Daoy (cell line): ENCODE measurements at places on chromosomes 6 and 20. TPM values are rescaled to one million over a fixed set of nuclear protein-coding genes. Genes with fewer than 3 reads are reported as not detected.

DNA sequence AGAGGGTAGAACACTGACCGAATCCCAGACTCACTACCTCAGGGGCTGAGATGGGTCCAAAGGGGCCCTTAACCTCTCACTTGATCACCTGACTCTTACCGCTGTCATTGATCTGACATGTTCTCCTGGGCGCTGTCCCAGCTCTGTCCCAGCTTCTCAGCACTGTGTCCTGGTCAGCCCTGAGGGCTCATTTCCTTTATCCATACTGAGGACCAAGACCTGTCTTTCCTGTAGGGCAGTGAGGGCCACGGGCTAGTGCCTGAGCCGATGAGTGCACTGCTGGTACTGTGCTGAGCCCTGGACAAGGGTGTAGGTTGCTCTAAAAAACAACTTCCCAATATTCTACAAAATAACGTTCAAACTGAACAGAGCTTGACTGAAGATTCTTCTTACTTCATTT lies 131.5 kb downstream of the MTHFD1L start:
- DNase-seq: no peak

DNA sequence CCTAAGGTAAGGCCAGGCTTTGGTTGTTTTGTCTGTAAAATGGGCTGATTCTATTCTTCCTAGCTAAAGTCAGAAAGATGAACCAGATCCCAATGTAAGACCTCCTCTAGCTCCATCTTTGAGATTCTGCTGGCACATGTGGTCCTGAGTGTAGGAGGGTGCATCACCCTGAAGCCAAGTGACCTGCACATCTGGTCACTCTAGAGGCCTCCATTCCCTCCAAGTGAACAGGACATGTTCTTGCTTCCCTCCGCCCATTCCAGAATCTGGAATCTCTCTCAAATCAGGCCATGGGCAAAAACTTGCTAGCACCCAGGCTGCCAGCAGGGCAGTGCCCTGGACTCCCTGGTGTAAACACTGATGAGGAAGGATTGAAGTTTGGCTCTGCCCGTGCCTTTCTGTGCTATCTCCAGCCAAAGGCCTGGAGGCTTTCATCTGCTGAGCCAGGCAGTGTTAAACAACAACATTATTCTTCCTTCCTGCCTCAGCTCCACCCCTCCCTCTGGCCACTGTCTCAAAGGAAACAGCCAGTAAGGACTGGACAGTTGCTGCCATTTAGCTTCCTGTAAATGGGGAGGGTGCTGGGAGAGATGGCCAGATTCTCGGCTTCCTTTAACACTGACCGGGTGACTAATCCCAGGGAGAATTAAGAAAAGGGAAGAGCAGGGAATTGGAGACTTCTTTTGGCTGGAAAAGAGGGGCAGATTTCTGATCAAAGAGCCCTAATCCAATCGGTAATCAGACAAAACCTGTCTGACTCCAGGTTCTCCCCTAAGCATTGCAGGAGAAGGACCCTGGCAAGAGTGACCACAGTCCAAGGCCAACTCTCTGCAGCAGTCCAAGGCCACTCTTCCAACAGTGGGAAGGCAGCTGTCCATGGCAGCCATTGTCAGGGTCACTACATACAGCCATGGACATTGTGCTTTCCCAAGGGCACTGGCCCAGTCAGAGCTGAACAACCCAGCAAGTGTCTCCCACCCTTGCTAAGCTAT lies 19.5 kb upstream of the ADGRF1 start:
- DNase-seq: no peak

Gene EPPIN
- not detected in 2 replicates for total RNA-seq

- DNase-seq: no peak
Observed at GRCh38 chr20:24870881-24871280, 78.2 kb upstream of the CST7 start.

Gene GPX5
- total RNA-seq: not detected in 2 replicates

GRCh38 chr6:128499079-128499731 lies 21.2 kb downstream of the PTPRK start:
- no peak for DNase-seq

GRCh38 chr6:46888578-46888977 lies 33.2 kb downstream of the ADGRF5 start:
- DNase-seq: peak; percentile 36

GRCh38 chr6:33848484-33848883 lies 44.7 kb upstream of the MLN start:
- no peak for DNase-seq

Gene FILIP1
- total RNA-seq: 0.40 TPM in 1 of 2 replicates, not detected in the other

Gene RRAGD
- total RNA-seq: 8.8 and 9.4 TPM in 2 replicates

- peak; percentile 33 for DNase-seq
Observed at GRCh38 chr6:148934539-148934938, 187.7 kb downstream of the UST start.

DNA sequence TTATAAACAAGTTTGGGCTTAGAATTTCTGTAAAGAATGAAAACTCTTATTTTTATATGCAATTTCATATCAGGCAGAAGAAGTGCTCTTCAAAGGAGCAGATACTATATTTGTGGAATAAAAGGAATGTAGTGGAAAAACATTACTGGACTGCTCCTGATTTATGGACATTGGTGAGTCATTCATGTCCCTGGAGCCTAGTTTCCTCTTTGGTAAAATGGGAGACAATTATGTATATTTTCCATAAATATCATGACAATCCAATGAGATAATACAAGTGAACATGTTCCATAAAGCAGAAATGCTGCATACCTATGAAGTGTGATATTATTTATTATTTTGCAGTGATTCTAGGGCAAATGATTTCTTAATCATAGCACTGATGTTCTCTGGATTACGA lies 445.8 kb upstream of the CITED2 start:
- DNase-seq: peak; percentile 53

Gene SIRPD
- total RNA-seq: not detected in 2 replicates

- no peak for DNase-seq
Observed at GRCh38 chr6:142816031-142816430, 128.9 kb downstream of the HIVEP2 start.

Gene DPPA5
- not detected in 2 replicates for total RNA-seq

DNA sequence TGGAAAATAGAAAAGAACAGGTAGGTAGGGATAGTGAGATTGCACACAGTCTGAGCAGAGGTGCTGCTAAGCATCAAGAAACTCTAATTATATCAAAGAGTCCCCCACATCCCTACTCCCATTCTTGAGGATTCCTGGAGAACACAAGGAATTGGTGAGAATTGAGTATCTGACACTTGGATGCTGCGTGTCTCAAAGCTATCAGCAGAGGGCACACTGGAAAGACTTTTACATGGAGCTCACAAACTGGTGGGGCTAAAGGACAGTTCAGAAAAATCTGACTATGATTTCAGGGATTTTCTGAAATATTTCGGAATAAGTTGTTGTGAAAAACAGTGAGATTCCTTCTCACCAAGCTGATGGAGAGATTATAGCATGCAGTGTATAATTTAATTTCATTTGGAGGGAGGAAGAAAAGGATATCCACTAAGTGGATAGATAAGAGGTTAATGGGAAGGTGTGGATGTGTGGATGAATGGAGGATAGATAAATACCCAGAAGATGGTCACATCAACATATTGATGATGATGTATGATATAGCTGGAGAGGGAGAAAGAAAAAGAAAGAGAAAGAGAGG lies 215.4 kb upstream of the DEFB112 start:
- DNase-seq: no peak

DNA sequence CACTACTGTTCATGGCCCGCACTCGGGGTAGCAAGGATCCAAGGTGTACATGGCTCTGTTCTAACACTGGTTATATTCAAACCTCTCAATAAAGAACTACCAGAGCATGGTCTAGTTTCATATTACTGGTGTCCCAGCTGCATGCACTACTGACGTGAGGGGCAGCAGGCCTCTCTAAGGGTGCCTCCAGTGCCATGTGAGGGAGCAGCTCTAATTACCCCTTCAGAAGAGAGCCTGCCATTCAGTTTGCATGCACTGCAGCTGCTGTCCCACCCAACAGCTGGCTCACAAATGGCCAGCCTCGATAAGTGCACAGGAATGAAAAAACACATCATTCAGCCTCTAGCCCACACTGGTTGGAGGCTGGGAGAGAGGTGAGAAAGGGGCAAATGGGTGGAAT lies 85.2 kb downstream of the SMLR1 start:
- DNase-seq: no peak

Gene ID1
- 327 and 411 TPM in 2 replicates for total RNA-seq

GRCh38 chr6:41088451-41088850 lies 15.7 kb downstream of the NFYA start:
- DNase-seq: no peak

DNA sequence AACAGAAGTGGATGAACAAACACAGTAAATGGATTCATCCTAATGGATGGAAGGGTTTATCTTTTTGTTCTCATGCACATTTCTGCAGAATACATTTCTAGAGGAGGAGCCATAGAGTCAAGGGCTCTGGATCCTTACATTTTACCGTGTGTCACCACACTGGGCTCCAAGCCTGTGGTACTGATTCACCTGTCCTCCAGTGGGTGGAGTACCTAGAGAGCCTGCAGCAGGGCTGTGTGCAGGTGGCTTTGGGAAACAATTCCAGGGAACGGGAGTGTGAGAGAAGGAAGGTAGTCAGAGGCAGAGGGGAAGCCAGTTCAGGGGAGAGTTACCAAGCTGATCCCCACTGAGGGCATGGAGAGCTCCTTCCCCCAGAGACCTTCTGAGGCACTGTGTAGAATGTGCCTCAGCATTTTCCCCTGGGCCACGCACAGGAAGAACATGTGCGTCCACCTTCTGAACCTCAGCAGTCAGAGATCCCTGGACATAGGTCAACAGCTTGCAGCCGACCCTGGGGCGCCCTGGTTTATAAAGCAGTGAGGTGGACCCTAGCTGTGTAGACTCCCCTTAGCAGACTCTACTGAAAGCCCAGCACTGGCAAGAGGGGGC lies 85.3 kb upstream of the SLC22A23 start:
- DNase-seq: no peak

- DNase-seq: no peak
Observed at GRCh38 chr6:53436526-53437303, 88.0 kb upstream of the ELOVL5 start.

Gene KCNB1
- under 0.01 TPM in 1 of 2 replicates, not detected in the other for total RNA-seq

Gene ULBP3
- total RNA-seq: 27.3 and 36.4 TPM in 2 replicates

- peak; percentile 67 for DNase-seq
Observed at GRCh38 chr6:31737315-31737990, 1.1 kb upstream of the CLIC1 start.

DNA sequence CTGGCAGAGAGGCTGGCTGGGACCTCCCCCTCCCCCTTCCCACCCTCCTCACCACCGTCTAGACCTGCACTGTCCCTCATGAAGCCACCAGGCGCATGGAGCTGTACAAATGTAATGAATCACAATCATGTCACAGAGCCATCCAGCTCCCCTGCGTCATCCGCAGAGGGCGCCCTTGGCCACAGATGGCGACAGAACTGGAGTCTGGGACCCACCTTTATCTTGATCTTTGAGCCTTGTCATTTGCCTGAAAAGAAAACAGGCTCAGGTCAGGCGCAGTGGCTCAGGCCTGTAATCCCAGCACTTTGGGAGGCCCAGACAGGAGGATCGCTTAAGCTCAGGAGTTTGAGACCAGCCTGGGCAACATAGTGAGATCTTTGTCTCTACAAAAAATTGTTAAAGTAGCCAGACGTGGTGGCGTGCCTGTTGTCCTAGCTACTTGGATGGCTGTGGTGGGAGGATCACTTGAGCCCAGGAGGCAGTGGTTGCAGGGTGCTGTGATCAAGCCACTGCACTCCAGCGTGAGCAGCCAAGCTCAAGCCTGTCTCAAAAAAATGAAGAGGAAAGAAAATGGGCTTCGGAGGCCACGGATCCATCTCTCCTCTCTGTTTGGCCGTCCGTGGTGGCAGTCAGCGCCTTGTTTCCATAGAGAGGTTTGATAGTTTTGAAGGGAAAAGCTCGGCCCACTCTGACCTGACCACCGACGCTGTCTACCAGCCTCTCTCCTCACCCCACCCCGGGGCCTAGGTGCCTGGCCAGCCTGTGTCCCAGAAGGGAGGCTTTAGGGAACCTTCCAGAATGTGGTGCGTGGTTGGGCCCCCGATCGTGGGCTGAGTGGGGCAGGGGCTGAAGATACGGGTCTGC lies 6.2 kb downstream of the COL9A3 start:
- DNase-seq: peak; percentile 75

DNA sequence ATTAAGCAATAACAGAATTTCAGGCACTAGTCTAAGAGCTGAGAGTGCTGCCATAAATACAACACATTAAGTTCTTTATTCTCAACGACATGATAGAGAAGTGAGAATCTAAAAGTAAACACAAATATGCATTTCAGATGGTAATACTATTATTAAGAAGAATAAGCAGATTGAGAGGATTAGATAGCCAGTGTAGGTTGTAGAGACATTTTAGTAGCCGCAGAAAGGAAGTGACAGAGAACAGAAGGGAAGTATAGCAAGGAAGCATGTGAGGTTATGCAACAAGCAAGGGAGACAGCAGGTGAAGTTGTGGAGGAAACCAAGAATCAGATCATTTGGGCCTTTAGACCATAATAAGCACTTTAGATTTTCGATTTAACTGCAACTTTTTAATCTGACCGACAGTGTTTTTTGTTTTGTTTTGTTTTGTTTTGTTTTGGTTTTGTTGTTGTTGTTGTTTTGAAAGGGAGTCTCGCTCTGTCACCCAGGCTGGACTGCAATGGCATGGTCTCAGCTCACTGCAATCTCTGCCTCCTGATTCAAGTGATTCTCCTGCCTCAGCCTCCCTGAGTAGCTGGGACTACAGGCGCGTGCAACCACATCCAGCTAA lies 737.0 kb upstream of the ADGRB3 start:
- no peak for DNase-seq

DNA sequence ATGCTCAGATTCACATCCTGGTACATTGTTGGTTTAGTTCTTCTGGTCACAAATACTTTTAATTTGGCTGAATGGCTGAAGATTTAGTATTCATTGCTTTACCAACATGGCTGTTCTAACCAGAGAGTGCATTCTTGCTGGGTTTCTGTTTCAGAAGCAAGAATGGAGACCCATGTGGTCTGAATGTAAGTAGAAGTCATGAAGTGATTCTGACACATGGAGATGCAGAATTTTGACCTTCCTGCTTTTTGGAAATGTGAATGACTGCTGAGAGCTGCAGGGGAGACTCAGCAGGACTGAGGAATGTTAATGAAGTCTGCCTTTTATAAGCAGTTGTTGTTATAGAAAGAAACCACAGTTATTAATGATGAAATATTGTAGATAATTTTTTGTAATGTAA lies 576.1 kb upstream of the MARCKS start:
- no peak for DNase-seq

DNA sequence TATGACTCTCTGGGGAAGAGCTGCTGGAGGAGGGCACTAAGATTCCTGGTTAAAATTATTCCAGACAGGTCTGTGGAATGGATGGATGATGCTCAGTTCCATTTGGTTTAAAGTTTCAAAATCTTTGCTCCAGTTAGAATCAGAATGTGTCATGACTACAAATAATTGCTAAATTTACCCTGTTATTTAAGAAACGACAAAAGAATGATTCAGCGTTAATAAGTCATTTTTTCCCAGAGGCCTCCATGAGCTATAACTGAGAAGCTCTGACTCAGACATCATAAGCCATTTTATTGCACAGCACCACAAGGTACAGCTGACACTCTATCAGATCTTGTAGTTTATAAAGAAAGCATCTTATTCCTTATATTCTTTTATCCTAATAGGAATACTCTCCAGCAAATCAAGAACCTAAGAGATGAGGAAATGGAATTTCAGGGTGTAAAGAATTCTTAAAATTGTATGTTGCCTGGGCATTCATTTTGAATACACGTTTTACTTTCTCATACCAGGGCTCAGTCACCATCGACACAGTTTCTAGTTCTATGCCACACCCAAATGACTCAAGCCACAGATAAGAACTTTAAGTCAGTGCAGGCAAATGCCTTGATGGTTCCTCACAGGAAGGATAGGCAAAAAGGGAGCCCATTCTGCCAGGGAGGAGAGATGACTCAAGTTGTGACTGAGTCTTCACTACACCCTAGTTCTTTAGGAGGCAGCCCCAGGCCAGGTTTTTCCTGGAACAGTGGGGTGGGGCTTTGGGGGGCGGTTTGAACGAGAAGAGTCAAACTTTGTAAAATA lies 636.0 kb downstream of the MMUT start:
- peak; percentile 97 for DNase-seq

GRCh38 chr6:684831-685636 lies 7.9 kb downstream of the EXOC2 start:
- no peak for DNase-seq
